Purkinje cell (primary cell): ENCODE measurements at places on chromosomes 2 and 18. TPM values are rescaled to one million over a fixed set of nuclear protein-coding genes. Genes with fewer than 3 reads are reported as not detected.

The SOWAHC gene
- polyA plus RNA-seq: 0.43 and 0.74 TPM in 2 replicates

The MORN2 gene
- 448 and 577 TPM in 2 replicates for polyA plus RNA-seq

The SP9 gene
- polyA plus RNA-seq: 0.22 TPM in 1 of 2 replicates, not detected in the other

The REG1A gene
- polyA plus RNA-seq: not detected in 2 replicates

The COL3A1 gene
- polyA plus RNA-seq: 0.73 TPM in 1 of 2 replicates, not detected in the other

The KCNG3 gene
- polyA plus RNA-seq: 0.15 TPM in 1 of 2 replicates, not detected in the other

The LRPPRC gene
- 84.8 and 96.1 TPM in 2 replicates for polyA plus RNA-seq

The CYRIA gene
- polyA plus RNA-seq: 9.6 and 32.0 TPM in 2 replicates

The MAP3K19 gene
- 1.9 TPM in 1 of 2 replicates, not detected in the other for polyA plus RNA-seq

The GLB1L gene
- polyA plus RNA-seq: 0.46 and 3.0 TPM in 2 replicates

The DNAJC5G gene
- not detected in 2 replicates for polyA plus RNA-seq

The LBX2 gene
- polyA plus RNA-seq: not detected in 2 replicates

The LIMS1 gene
- 3.4 and 3.5 TPM in 2 replicates for polyA plus RNA-seq

The PAX8 gene
- polyA plus RNA-seq: not detected in 2 replicates

The COL6A3 gene
- polyA plus RNA-seq: 0.03 TPM in 1 of 2 replicates, not detected in the other

The EFHD1 gene
- polyA plus RNA-seq: 0.15 TPM in 1 of 2 replicates, not detected in the other

The STPG4 gene
- polyA plus RNA-seq: 0.56 TPM in 1 of 2 replicates, not detected in the other

The CDH2 gene
- 101 and 121 TPM in 2 replicates for polyA plus RNA-seq

The ACVR1C gene
- 2.6 and 4.8 TPM in 2 replicates for polyA plus RNA-seq

The AP1S3 gene
- 4.8 and 5.8 TPM in 2 replicates for polyA plus RNA-seq

The STK17B gene
- 246 and 248 TPM in 2 replicates for polyA plus RNA-seq

The HOXD3 gene
- not detected in 2 replicates for polyA plus RNA-seq

The NT5C1B gene
- polyA plus RNA-seq: not detected in 2 replicates

The SLC8A1 gene
- 368 and 388 TPM in 2 replicates for polyA plus RNA-seq

The RESP18 gene
- polyA plus RNA-seq: 6.5 TPM in 1 of 2 replicates, not detected in the other

The B4GALT6 gene
- polyA plus RNA-seq: 43.5 and 44.0 TPM in 2 replicates

The KIAA1328 gene
- polyA plus RNA-seq: 3.3 and 5.7 TPM in 2 replicates

The TLX2 gene
- polyA plus RNA-seq: not detected in 2 replicates

The PIKFYVE gene
- polyA plus RNA-seq: 13.1 and 13.9 TPM in 2 replicates

The RNF144A gene
- 3.1 and 3.9 TPM in 2 replicates for polyA plus RNA-seq

The HOXD4 gene
- polyA plus RNA-seq: not detected in 2 replicates

The VSNL1 gene
- polyA plus RNA-seq: 44.8 and 442 TPM in 2 replicates

The PAIP2B gene
- 1.2 and 1.4 TPM in 2 replicates for polyA plus RNA-seq

The METTL8 gene
- polyA plus RNA-seq: 15.1 and 17.0 TPM in 2 replicates

The ZC3H8 gene
- 50.0 and 67.9 TPM in 2 replicates for polyA plus RNA-seq

The TOGARAM2 gene
- polyA plus RNA-seq: 2.6 and 2.9 TPM in 2 replicates

The SNORC gene
- polyA plus RNA-seq: 3.8 and 6.2 TPM in 2 replicates

The ANO7 gene
- polyA plus RNA-seq: not detected in 2 replicates

The SERPINB10 gene
- not detected in 2 replicates for polyA plus RNA-seq

The CD207 gene
- not detected in 2 replicates for polyA plus RNA-seq

The CFAP53 gene
- polyA plus RNA-seq: 1.6 and 1.9 TPM in 2 replicates

The CROCC2 gene
- polyA plus RNA-seq: not detected in 2 replicates

The GNLY gene
- polyA plus RNA-seq: not detected in 2 replicates

The STARD6 gene
- polyA plus RNA-seq: not detected in 2 replicates

The BUB1 gene
- 1.3 and 1.7 TPM in 2 replicates for polyA plus RNA-seq

The UBR3 gene
- 78.2 and 86.0 TPM in 2 replicates for polyA plus RNA-seq

The PTPRN gene
- 89.5 and 103 TPM in 2 replicates for polyA plus RNA-seq

The NETO1 gene
- 20.0 TPM in 1 of 2 replicates, not detected in the other for polyA plus RNA-seq

The LYG2 gene
- polyA plus RNA-seq: 0.39 and 11.1 TPM in 2 replicates

The ANKRD44 gene
- polyA plus RNA-seq: 2.4 and 4.0 TPM in 2 replicates

The GPR45 gene
- polyA plus RNA-seq: not detected in 2 replicates

The GALNT14 gene
- polyA plus RNA-seq: 18.8 TPM in 1 of 2 replicates, not detected in the other

The POTEI gene
- polyA plus RNA-seq: 0.67 TPM in 1 of 2 replicates, not detected in the other

The CCDC141 gene
- polyA plus RNA-seq: 2.9 and 6.1 TPM in 2 replicates
